Panc1 (cell line): ENCODE measurements at places on chromosomes 11 and 22.

DNA sequence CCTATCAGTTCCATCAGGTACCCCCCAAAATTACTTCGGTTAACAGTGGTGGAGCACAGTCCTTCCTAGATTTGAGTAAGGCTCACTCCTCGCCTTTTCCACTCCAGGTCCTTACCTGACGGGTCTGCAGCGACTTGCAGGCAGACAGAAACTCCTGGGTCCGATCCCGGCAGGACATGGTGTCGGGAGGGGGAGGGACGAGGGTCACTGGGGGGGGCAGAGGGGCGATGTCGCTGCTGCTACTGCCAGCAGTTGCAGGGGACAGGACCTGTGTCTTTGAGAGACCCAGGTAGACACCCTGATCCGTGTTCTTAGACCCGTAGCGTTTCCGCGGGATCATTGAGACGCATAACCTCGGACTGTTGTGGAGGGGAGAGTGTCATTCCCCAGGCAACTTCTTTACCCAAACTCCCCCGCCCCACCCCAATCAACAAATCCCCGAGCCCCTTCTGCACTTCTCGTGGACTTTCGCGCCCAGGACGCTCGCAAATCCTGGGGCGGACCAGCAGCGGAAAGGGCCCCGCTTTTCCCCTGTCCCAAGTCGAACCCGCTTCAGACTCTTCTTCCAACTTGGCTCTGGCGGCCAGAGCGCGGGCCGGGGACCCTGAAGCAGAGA, 839 bp downstream of the STX5 start:
- peak overlapping the region; percentile 91; the same call in 1 of the 2 replicates for H3K27ac ChIP-seq
- peaks cover 6% of the 10 kb centered on the region for H3K36me3 ChIP-seq
- peak overlapping the region; percentile 95 for H3K4me3 ChIP-seq
- no peaks in the 10 kb centered on the region for H3K27me3 ChIP-seq
- no peak for DNase-seq

GRCh38 chr11:70854901-70855556, 397.3 kb downstream of the SHANK2 start:
- no peaks in the 10 kb centered on the region for H3K36me3 ChIP-seq
- H3K27me3 ChIP-seq: peaks cover 2% of the 10 kb centered on the region; the same call in 1 of the 2 replicates
- H3K27ac ChIP-seq: no peak overlapping the region
- no peak overlapping the region for H3K4me3 ChIP-seq
- no peak for DNase-seq
- no peaks in the 10 kb centered on the region for H3K4me1 ChIP-seq

GRCh38 chr11:23569547-23569946, 709.3 kb upstream of the CCDC179 start:
- H3K27ac ChIP-seq: no peak overlapping the region
- no peak for DNase-seq
- H3K27me3 ChIP-seq: no peaks in the 10 kb centered on the region
- H3K4me3 ChIP-seq: no peak overlapping the region
- no peaks in the 10 kb centered on the region for H3K4me1 ChIP-seq

DNA sequence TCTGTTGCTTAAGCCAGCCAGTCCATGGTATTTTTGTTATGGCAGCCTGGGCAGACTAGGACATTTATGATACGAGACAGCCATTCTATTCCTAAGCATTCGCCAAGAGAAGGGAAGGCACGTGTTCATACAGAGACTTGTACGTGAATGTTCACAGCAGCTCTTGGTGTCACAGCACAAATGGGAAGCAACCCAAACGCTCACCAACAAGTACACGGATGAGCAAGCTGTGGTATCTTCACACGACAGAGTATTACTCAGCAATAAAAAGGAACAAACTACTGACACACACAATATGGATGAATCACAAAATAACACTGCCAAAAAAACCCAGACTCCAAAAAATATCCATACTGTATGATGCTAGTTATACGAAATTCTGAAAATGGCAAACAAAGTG, 85.1 kb downstream of the PHF21B start:
- no peak for DNase-seq
- H3K4me1 ChIP-seq: no peaks in the 10 kb centered on the region
- H3K27me3 ChIP-seq: no peaks in the 10 kb centered on the region
- H3K27ac ChIP-seq: no peak overlapping the region
- no peak overlapping the region for H3K4me3 ChIP-seq

DNA sequence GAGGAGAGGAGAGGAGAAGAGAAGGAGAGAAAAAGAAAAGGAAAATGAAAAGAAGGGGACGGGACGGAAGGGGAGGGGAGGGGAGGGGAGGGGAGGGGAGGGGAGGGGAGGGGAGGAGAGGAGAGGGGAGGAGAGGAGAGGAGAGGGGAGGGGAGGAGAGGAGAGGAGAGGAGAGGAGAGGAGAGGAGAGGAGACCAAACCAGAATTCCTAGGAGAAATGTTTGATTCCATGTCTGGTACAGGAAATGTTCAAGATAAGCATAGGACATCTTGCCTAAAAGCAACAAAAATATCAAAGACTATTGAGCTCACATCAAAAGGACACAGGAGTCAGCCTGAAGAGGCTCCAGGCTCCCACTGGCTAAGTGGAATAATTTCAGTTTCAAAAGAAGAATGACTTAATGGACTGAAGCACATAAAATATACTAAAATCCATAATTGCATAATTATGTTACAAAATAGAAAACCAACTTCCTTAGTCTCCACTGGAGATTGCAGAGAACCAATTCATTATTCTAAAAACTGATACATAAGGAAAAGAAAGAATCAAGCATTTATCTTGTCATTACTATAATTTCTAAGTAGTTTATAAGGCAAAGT, 101.1 kb upstream of the APOA1 start:
- H3K36me3 ChIP-seq: no peaks in the 10 kb centered on the region
- DNase-seq: no peak
- no peak overlapping the region for H3K27ac ChIP-seq
- no peaks in the 10 kb centered on the region for H3K4me1 ChIP-seq

DNA sequence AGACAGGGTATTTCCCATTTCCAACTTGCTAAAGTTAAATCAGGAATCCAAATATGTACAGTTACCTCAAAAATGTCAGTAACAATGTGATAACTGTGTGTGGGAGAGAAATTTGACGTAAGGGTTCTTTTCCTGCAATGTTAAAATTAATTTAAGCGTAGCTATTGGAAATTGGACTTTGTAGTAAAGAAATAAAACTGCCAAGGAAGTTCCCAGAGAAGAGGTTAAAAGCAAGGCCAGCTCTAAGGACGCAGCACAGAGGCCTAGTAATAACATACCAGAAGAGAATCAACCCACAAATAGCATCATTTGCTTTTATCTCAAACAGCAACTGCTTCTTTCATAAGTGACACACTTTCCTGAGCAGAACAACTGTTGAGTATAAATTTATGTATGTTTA, 36.8 kb upstream of the GRIA4 start:
- no peaks in the 10 kb centered on the region for H3K27me3 ChIP-seq
- no peak overlapping the region for H3K4me3 ChIP-seq
- no peaks in the 10 kb centered on the region for H3K36me3 ChIP-seq
- H3K27ac ChIP-seq: no peak overlapping the region
- no peaks in the 10 kb centered on the region for H3K4me1 ChIP-seq

DNA sequence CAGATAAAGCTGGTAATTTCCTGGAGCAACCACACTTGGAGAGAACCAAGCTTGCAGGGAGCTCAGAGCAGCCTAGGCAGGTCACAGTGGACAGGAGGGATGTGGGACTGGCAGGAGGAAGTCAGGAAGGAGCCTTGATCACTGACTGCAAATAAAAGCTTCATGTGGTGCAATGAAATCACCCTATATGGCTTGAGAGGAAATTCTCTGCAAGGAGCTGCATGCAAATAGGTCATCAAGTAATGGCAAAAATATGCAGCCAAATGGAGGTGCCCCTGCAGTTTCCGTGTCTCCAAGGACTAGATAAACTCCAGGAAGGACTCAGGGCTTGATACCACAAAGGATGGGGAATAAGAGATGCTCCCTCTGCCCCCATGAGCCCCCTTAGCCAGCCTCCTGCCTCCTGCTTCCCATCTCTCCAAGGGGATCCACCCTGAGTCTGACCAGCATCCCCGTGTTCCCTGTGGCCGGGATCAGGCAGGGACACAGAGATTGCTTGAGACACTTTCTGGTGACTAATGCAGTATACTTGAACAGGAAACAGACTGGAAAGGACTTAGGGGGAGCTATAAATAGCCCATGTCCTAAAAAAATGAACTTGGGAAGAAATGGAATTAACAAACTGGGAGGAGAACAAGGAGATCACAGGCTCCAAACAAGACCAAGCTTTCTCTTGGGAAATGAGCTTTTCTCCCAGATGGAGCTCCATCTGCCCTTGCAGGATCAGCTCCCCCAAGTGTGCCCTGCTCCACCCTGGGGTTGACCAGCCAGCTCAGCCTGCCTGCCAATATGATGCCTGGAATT, 23.9 kb upstream of the MICAL2 start:
- H3K27ac ChIP-seq: peak overlapping the region; percentile 94
- H3K36me3 ChIP-seq: no peaks in the 10 kb centered on the region
- H3K4me1 ChIP-seq: peaks cover 40% of the 10 kb centered on the region
- H3K27me3 ChIP-seq: no peaks in the 10 kb centered on the region
- H3K4me3 ChIP-seq: no peak overlapping the region

GRCh38 chr22:31346255-31346732, at the start of gene PATZ1:
Gene PATZ1 (minus strand): TSS chr22:31346346. CDS start chr22:31345602, 744 bp downstream.
- peaks cover 17% of the 10 kb centered on the region for H3K4me1 ChIP-seq
- H3K36me3 ChIP-seq: no peaks in the 10 kb centered on the region
- peak within 1 kb of the TSS; percentile 54 for H3K4me3 ChIP-seq
- no peaks in the 10 kb centered on the region for H3K27me3 ChIP-seq
- DNase-seq: no peak

DNA sequence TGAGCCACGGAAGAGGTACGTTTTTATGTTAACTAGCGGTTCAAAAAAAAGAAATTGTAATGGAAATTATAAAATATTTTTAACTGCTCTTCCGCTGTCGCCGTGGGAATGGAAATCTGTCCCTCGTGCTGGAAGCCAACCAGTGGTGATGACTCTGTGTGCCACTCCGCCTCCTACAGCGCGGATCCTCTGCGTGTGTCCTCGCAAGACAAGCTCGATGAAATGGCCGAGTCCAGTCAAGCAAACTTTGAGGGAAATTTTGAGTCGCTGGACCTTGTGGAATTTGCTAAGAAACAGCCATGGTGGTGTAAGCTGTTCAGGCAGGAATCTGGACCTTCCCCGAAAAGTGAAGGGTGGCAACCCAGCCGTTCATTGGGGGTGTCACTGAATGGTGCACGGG, 2.9 kb upstream of the CBX7 start:
- peaks cover 11% of the 10 kb centered on the region for H3K4me1 ChIP-seq
- no peak overlapping the region for H3K27ac ChIP-seq
- no peak for DNase-seq
- H3K27me3 ChIP-seq: no peaks in the 10 kb centered on the region

- peaks cover 8% of the 10 kb centered on the region; the same call in 1 of the 2 replicates for H3K27me3 ChIP-seq
- no peaks in the 10 kb centered on the region for H3K4me1 ChIP-seq
- H3K27ac ChIP-seq: no peak overlapping the region
- no peaks in the 10 kb centered on the region for H3K36me3 ChIP-seq
Measured at GRCh38 chr11:122273476-122274191, 157.6 kb upstream of the BLID start.

DNA sequence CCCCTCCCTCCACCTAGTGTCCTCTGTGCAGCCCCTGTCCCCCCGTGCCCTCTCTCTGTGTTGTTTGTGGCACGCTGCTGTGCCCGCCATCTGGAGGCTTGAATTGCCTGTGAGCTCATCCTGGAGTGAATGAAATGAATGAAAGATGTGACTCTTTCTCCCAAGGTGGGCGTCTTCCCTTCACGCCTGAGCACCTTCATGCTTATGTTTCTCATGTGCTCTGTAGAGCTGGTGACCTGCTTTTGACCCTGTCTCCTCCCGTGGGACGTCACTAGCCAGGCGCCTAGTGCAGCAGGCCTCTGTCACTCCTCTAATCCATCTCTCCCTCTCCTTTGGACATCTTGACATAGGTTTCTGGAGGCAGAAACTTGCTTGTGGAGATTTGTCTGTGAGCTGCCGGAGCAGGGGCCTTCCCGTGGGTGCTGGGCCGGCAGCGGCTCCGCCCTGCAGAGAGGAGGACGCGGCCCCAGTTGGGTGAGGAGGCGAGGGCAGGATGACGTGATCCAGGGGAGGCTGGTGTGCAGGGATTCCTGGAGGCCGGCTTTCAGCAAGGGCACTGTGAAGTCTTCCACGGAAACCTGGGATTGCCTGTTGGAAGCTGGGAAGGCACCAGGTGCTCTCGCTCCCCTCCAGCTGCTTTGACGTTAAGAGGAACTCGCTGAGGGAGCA, 40.6 kb downstream of the MUC6 start:
- 0 out of 2 replicates have a peak, but pooled peaks cover 4% of the 10 kb centered on the region for H3K4me1 ChIP-seq
- peaks cover 5% of the 10 kb centered on the region; the same call in 1 of the 2 replicates for H3K36me3 ChIP-seq
- DNase-seq: no peak
- H3K4me3 ChIP-seq: no peak overlapping the region
- no peaks in the 10 kb centered on the region for H3K27me3 ChIP-seq
- H3K27ac ChIP-seq: no peak overlapping the region

DNA sequence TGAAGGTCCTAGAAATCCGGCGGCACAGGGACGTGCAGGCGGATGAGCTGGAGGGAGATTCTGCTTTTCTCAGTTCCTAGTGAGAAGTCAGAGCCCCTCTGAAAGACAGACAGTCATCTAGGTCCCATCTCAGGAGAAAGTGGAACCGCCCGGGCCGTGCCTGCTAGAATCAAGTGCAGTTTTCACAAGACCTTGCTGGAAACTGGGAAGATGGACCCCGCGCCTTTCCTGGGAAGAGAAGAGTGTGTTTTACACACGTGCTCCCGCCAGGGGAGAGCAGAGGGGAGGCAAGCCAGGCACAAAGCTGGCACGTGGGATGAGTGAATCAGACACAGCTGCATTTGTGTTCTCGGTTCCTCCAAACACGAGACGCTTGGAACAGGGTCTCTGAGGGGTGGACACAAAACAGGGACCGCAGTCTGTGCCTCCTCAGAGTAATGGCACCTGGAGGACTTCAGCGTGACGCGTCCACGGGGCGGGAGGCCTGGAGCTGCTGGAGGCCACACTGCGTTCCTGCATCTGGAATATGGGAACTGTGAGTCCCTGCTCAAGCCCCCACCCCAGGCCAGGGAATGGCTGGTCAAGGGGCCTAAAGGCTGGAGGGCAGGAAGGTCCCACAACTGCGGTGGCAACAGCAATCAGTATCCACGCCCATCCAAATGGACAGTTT, 218.3 kb downstream of the BRD1 start:
- H3K27me3 ChIP-seq: no peaks in the 10 kb centered on the region; the same call in 1 of the 2 replicates
- no peak for DNase-seq
- no peaks in the 10 kb centered on the region for H3K36me3 ChIP-seq
- H3K4me1 ChIP-seq: no peaks in the 10 kb centered on the region
- no peak overlapping the region for H3K4me3 ChIP-seq

- no peaks in the 10 kb centered on the region for H3K27me3 ChIP-seq
- no peak overlapping the region for H3K27ac ChIP-seq
- no peaks in the 10 kb centered on the region for H3K4me1 ChIP-seq
Measured at GRCh38 chr11:69243496-69244200, 50.3 kb upstream of the MYEOV start.

DNA sequence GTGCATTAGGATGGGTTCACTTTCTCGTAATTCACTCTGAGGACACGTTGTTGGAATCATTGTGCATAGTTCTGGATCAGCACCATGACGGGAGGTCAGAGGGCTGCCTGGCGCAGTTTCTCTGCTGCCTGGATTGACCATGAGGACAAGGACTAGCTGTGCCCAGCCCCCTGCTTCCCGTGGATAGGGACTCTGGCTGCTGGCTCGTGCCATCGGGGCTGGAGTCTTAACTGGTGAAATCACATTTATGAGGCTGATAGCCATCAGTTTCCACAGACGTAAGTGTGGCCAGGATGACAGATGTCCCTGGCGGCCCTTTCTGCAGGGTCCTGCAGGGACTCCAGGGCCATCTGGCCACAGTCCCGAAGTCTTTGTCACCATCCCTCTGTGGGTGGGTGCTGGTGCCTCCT, 24.1 kb upstream of the GRAMD4 start:
- DNase-seq: no peak
- H3K27ac ChIP-seq: no peak overlapping the region
- no peaks in the 10 kb centered on the region for H3K27me3 ChIP-seq
- H3K4me1 ChIP-seq: peaks cover 7% of the 10 kb centered on the region
